ENCODE measurements at places on chromosomes 3 and 15.
A peak's percentile ranks its signal among the peaks of the same experiment; 100 is the strongest.

DNA sequence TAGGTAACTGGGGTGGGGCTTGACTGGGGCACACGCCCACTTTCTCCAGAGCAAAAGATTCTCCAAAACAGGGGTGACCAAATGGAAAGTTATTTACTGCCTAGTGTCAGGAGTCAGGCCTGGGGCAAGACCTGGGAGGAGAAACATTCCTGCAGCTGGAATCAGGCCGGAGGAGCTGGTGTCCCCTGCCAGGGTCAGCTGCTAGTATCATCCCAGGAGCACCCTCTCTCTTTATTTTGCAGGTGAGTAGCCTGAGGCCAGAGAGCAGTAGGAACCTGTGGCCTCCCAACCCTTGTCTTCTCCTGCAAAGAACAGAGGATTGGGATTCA is 32.9 kb downstream of the DNAJB8 start:
- DNase-seq = no peak

- DNase-seq = no peak
Measured at GRCh38 chr3:43525386-43525785, 96.4 kb downstream of the ANO10 start.

DNA sequence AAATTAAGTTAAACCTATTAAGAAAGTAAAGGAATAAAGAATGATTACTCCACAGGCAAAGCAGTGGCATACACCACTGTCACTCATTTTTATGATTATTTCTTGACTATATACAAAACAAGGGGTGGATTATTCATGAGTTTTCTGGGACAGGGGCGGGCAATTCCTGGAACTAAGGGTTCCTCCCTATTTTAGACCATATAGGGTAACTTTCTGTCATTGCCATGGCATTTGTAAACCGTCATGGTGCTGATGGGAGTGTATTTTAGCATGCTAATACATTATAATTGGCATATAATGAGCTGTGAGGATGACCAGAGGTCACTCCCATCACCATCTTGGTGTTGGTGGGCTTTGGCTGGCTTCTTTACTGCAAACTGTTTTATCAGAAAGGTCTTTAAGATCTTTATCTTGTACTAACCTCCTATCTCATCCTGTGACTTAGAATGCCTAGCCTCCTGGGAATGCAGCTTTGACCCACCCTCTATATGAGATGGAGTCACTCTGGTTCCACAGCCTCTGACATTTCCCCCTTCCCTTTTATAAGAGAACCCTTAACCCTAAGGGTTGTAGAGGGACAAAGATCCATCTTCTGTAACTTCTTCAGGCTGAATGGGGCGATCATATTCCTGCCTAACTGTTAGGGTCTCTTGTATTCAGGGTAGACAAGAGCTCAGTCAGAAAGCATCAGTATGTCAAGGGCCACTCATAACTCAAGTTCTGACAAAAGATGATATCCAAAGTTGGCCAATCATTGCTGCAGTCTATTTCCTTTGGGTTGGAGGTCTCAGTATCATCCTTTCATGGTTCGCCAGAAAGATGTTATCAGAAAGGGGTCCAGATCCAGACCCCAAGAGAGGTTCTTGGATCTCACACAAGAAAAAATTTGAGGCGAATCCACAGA is 79.5 kb upstream of the LIPC start:
- no peak for DNase-seq

GRCh38 chr3:133824961-133825485 is 19.4 kb downstream of the SRPRB start:
- no peak for DNase-seq

DNA sequence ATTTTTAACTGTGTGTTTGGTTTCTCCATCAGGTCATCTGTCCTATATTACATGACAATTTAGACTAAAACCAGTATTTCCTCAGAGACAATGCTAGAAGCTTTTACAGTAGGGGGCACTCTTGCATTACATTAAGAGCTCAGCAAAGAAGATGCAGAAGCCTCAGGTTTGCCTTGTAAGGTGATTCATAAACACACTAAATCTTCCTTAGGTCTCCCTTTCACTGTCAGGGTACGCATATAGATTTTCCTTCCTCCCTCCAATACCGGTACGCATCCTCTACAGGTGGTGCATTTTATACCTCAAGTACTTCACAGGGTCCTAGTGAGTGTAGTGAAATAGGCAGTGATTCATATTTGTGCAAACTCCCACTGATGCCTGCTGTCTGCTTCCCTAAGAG is 46.5 kb downstream of the CD86 start:
- DNase-seq = no peak

- no peak for DNase-seq
Measured at GRCh38 chr3:138267083-138267482, 62.6 kb downstream of the NME9 start.

DNA sequence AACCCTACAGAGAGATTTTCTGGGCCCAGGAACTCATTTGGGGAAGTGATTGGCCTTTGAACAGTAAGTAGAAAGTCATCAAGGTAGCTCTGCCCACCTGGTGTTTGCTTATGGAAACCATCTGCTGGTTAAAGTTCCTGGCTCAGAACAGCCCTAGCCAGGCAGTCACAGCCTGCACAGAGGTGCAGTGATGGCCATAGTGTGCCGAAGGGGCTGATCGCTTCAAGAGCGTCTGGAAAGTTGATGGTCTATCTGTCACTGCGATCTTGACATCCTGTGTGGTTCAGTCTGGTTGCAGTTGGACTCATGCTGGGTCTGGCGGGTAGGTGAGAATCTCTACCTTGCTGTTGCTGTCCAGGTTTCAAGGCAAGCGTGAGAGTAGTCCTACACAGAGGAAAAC is 151.6 kb downstream of the SLCO3A1 start:
- no peak for DNase-seq

DNA sequence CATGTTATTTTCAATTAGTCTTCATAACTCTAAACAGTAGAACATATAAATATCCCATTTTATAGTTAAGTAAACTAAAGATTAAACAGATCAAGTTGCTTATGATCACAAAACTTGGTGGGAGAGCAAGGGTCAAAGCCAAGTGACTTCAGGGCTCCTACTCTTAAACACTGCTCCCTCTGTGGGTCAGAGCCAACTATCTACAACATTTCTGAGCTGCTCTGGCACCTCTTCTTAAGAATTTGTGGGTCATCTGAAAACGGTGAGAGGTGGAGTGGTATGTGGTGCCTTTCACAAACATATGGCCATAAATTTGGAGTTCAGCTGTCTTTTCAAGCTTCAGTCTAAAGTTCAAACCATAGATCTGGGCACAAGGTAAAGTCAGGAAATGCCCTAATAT is 10.9 kb downstream of the ATG3 start:
- DNase-seq = no peak

- peak; percentile 51 for DNase-seq
Measured at GRCh38 chr15:68817304-68818065, 3.2 kb downstream of the ANP32A start.

GRCh38 chr15:95298729-95299128 is 1031.8 kb upstream of the NR2F2 start:
- DNase-seq = no peak

DNA sequence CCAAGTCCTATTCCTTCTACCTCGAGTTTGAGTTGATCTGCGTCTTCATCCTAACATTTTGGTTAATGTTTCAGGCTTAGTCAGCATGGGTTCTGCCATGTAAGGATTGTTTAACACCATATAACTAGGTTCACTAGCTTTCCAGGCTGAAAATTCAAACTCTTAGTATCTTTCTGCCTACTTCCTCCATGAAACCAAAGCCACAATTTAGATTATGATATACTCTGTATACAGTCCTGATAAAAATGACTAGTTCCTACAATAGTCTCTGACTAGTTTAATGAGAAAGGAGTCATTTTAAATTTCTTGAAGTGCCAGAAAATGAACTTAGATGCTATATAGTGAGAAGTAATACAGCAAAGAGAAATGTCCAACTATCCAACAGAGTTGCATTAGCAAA is 6.6 kb upstream of the BTLA start:
- no peak for DNase-seq

GRCh38 chr15:52563501-52564060 is 5.2 kb downstream of the ARPP19 start:
- DNase-seq = no peak

DNA sequence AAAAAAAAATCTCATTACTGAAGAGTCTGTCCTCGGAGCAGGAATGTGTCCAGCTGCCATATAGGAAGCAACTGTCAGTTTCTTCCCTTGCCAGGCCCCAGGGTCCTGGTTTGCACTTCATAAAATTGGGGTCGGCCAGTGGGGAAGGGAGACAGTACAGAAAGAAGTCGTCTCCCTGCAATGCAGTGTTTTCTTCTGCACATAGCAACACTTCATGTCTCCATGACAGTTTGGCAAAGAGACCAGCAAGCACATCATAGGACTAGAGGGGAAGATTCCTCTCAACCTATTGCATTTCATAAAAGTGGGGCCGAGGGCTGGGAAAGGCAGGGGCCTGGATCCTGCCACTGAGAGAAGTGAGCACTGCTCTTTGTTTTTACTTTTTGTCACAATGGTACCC is 138.2 kb upstream of the HACD2 start:
- DNase-seq = no peak

DNA sequence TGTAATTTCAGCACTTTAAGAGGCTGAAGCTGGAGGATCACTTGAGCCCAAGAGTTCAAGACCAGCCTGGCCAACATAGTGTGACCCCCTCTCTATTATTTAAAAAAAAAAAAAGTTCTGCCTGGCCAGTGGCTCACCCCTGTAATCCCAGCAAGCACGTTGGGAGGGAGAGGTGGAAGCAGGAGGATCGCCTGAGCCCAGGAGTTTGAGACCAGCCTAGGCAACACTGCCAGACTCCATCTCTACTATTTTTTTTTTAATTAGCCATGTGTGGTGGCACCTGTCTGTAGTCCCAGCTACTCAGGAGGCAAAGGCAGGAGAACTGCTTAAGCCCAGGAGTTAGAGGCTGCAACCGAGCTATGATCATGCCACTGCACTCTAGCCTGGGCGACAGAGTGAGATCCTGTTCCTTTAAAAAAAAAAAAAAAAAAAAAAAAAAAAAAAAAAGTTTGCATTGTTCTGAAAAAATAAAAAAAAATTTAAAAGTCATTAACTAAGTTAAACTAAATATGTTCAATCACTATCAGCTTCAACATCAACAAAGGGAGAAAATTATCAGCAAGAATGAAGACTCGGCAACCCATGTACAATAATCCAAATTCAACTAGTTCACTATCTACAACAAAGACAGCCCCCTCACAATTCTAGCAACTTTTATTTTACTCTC is 1.9 kb downstream of the RAF1 start:
- no peak for DNase-seq

DNA sequence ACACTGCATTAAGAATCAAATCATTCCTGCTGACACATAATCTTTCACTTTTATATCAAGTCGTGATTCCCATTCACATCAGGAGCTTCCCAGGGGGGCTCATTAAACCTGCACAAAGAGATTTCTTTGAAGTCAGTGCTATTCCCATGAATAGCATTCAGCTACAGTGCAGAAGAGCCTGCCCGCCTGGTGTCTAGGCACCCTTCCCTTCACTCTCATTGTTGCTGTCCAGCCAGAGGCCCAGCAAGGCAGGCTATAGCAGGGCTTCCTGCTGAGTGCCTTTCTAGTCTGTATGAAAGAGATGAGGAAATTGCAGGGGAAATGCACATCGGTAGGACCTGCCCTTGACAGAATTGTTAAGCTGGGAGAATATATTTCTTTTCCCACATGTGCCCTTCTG is 4.5 kb upstream of the GJD2 start:
- DNase-seq = no peak

DNA sequence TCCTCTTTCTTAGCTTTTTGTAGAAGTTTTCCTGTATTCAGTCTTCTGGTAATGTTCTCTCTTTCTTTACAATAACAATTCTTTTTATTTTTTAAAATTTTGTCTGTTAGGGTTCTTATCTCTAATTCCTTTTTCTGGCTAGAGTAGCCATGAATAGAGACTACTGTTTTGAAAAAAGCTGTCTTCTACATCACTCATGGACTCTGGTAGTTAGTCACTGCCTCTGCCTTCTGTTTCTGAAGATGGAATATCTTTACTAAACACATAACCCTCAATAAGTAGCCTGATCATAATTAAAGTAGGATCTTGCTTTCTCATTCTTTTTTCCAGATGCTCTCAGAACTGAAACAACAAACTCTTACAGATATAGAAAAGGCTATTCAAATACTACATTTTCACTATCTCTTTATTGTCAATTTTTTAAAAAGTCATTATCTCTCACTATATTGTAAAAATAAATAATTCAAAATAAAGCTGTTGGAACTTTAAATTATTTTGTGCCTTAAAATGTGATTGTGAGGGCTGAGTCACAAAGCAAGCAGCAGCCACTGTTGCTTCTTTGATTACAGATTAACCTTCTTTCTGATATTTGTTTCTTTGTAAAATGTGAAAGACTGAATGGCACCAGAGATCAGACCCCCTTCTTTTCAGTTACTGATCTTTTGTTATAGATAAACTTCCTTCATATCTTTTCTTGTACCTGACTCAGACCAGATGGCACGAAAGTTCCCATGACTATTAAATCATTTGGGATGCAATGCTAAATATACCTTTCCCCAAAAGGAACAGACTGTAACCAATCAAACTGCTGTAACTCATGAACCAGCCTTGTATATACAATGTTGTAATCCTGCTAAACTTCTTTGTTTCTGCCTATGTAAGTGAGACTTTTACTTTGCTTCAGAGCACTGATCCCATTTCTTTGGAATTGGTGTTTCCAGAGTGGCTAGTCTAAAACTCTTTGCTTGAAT is 1159.5 kb downstream of the IGSF11 start:
- no peak for DNase-seq

DNA sequence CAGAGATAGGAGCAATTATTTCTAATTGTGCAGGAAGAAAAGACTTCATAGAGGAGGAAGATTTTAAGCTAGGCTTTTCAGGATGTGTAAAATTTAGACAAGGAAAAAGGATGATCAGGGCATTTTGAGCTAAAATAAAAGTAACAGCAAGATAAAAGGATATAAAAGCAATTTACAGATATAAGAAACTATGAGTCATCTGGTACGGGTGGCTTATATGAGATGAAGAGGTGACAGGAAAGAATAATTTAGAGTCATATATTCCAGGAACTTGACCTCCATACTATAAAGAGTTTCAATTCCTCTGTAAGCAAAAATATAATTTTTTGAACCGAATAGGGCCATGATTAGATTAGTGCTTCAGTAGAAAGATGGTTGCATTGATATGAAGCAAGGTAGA is 273.7 kb downstream of the RBMS3 start:
- no peak for DNase-seq

DNA sequence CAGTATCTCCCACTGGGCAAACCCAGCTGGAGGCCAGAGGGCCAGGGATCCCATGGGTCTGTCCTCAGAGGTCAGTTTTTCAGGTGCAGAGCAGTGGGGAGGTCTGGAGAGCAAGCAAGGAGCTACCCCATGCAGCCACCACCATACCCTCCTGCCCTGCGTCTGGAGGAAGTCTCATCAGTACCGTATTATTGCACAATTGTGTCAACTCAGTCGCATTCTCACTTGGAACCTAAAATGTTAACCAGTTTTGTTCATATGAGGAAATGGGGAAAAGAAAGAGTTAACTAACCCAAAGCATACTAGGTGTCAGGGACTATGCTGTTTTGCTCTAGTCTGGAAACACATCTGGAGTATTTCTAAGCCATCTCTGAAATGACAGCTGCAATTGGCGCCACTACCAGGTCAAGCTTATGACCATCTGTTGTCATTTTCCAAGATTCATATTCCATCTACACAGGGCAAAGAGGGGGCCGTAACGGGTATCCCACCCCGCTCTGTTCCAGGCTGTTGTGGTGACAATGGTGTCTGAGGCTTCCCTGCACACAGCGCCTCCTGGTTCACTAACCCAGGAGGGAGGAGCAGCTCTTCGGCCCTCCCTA is 16.9 kb upstream of the APBA2 start:
- DNase-seq = no peak

- DNase-seq = no peak
Measured at GRCh38 chr3:144104679-144105078, 133.1 kb downstream of the DIPK2A start.

- DNase-seq = no peak
Measured at GRCh38 chr3:174986685-174987084, 127.6 kb downstream of the NAALADL2 start.

Data from stimulated activated CD8-positive, alpha-beta memory T cell treated with anti-CD3 and anti-CD28 coated beads, Interleukin-7, amount 100 ng/mL, for 24 hours (primary cell).